T-helper 2 cell (primary cell): ENCODE measurements at places on chromosomes 2 and 18.

- no peak for DNase-seq
Observed at GRCh38 chr2:183179156-183179555, 54.9 kb downstream of the NUP35 start.

DNA sequence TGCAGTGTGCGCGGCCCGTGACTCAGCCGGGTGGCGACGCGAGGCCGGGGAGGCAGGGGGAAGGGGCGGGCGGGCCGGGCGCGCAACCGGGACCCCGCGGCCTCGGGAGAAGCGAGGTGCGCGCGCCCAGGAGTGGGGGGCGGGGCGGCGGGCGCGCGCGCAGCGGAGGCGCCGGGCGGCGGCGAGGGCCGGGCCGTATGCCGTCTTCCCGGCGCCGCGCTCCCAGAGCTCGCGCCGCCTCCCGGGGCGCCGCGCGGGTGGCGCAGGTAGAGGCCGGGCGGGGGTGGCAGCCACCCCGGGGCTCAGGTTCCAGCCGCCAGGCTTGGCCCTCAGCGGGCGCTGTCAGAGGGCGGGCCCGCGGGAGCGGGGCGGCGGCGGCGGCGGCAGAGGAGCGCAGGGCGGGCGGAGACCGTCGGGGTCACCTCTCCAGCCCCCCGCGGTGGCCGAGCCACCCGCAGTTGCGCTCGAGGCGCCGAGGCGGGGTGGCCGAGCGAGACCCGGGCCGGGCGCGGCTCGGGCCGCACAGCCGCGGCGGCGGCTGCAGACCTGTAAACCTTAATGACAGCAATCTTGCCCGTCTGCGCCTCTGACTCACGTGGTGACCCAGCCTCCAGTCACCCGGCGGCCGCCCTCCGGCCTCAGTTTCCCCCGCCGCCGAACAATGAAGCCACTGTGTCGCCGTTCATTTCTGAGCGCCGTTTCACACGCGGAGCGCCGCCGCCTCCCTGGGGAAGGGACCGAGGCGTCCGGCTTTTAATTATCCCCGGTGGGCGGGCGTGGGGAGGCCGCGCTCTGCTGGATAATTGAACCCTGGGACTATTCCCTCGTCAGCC is 25.3 kb upstream of the SMAD7 start:
- DNase-seq, result no peak

GRCh38 chr2:104787298-104788065 is 66.4 kb upstream of the POU3F3 start:
- no peak for DNase-seq

DNA sequence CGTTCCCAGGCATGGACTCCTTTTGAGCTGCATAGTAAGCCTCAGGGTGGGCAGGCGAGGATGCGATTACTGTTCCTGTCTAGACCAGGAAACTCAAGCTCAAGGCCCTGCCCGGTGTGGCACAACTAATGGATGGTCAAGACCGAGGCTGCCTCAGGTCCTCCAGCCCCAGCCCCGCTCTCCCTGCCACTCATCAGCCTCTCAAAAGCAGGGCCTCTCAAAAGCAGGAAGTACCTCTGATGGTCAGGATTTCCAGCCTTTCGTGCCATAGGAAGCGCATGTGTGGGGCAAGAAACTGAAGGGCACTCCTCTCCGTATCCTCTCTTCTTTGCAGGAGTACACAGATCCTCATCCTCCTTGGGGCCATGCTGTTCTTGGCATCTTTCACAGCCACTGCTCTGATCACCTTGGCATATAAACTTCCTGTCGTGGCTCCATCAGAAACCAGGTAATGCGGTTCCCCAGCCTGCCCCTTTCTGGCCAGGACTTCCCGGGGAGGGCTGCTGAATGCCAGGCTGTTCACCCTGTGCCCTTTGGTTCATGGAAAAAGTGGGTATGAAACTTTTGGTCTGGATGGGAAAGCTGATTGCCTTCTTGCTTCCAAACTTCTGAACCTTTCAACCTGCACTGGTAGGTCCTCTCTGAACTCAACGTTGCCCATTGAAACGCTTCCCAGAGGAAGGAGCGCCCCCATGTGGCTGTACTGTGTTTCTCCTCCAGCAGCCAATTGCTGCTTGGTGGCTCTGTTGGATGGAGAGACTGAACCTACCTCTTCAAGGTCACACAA is 82.8 kb upstream of the SEC11C start:
- no peak for DNase-seq

DNA sequence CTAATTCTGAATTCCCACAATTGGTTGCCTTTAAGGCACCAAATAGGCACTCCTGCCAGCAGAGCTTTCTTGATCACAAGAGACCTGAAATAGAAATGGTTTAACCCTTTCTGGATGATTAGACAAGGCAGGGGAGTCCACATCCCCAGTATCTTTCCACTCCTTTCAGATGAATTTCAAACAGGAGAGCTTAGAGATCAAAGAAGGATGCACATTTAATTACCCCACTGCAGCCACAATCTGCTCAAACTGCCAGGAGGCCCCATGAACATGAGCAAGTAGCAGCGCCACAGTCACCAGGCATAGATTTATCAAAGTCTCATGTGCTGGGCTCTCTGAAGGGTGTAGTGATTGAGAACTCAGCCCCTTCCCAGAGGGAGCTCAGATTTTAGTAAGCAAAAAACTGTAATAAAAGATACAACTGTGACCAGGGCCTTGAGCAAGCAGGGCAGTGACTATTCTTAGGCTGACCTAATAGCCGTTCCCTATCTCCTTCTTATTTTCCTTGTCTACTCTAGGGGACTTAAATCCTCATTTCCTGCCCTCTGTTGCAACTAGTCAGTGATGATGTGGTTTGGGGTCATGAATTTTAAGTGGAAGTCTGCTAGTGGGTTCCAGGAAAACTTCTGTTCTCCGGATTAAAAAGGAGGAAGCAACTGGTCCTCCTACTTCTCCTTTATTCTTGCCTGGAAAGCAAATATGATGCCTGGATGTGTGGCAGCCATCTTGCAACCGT is 53.7 kb downstream of the SLC4A3 start:
- no peak for DNase-seq

DNA sequence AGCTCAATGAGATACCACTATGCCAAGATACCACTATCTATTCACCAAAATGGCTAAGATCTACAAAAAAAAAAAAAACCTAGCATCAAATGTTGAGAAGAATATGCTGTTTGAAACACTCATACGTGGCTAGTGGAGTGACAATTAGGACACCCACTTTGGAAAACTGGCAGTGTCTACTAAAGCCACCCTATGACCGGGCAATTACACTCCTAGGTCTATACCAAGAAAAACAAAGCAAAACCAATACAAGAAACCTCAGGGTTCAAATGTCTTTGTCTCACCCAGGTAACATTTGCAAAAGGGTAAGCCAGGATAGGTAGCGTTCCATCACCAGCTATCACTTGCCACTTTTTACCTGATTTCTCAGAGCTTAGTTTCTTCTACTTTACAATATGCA is 123.6 kb upstream of the CAB39 start:
- DNase-seq, result no peak

DNA sequence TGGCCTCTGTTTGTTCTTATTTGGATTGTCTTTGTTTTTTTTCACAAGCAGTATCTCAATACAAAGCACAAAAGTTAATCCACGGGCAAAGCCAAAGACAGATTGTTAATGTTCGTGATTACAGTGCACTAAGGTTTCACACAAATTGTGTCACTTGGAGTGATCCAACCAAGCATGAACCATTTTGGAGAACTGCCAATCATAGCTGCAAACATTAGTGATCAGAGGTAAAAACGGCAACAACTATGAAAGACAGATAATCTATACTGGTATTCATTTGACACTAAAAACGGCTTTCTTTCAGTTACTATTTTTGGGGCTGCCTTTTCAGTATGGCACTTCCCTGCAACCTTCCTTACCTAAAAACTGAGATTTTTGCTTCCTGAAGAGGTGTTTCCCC is 213.1 kb upstream of the GULP1 start:
- no peak for DNase-seq

DNA sequence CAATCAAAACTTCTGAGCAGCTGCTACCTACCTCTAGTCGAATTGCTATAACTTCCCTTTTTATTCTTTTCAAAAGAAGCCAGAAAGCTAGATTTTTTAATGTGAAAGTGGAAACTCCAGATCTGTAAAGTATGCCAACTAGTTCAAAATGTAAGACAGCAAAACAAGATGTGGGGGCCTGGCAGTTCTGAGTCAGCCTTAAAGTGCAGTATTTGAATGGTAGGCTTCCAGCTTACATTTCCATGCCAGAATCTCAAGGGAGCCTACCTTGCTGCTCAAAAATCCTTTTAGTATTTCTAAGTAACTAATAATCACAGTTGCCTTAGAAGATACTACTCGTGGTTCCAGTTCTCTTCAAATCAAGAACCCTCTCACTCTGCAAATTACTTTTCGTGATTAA is 1288.7 kb downstream of the LRP1B start:
- no peak for DNase-seq

DNA sequence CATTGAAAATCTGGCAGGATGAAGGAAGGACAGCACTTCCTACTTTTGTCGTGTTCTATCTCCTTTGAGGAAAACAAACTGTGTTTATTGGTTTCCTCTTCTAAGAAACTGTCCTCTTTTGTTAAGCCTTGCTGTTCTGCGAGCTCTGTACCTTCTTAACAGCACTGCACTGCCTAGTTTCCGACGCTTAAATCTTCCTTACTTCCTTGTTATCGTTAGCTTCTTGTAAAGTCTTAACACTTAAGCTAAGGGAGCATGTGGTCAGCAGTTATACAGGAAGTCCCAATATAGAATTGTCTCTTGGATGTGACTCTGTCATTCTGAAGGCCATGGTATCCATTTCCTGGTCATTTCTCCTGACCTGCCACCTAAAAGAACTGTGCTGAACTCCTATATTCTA is 552.8 kb upstream of the NRP2 start:
- DNase-seq, result no peak

GRCh38 chr18:36441426-36442240 is 144.1 kb downstream of the FHOD3 start:
- no peak for DNase-seq

GRCh38 chr2:95014126-95014708 is 11.3 kb upstream of the MAL start:
- no peak for DNase-seq

GRCh38 chr18:1848716-1849115 is 722.6 kb downstream of the METTL4 start:
- no peak for DNase-seq

- no peak for DNase-seq
Observed at GRCh38 chr2:5229574-5229973, 462.6 kb upstream of the SOX11 start.

- no peak for DNase-seq
Observed at GRCh38 chr2:562391-563364, 114.5 kb downstream of the TMEM18 start.

- DNase-seq, result no peak
Observed at GRCh38 chr2:190366248-190366753, 22.9 kb downstream of the INPP1 start.

DNA sequence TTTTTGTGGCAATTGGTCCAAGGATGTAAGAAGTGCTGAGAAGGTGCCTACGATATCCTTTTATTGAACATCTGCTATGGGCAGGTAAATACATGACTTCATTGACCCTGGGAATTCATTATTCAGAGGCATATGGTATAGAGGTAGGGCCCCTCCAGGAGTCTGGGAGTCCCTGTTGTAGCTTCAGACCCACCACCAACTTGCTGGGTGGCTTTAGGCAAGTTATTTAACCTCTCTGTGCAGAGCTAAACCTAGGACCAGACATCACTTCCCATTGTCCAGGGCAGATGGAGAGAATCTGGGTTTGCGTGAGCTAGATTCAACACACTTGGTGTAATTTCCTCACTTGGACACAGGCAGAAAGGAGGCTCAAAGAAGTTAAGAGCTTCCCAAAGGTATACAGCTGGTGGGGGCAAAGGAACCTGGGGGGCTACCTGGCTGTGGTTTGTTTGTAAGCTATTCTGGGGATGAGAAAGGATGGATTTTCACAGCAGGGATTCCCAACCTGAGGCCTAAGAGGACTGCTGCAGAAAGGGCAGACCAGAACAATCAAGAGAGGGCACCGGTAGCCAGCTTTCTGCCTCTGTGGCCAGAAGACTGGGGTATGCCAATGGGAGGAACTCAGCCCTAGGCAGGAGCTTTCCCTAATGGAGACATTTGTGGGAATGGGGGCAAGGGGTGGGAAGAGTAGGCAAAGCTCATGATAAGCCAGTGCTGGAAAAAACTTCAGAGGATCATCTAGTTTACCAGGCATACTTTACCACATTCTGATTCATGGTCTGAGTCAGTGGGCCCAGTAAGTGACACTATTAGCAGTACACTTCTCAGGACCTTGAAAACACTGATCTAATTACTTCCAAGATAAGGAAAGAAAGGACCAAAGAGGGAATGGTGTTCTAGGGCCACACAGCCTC is 102.7 kb upstream of the SMAD2 start:
- no peak for DNase-seq

GRCh38 chr2:43383533-43383932 is 157.1 kb upstream of the ZFP36L2 start:
- DNase-seq, result no peak

DNA sequence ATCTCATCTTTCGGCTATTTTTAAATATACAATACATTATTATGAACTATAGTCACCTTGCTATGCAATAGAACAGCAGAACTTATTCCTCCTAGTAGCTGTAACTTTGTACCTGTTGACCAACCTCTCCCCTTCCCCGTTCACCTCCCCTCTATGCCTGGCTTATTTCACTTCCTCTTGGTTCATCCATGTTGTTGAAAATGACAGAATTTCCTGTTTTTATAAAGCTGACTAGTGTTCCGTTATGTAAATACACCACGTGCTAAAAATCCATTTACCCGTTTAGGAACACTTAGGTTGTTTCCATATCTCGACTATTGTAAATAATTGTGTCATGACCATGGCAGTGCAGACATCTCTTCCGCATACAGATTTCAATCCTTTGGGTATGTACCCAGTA is 10.3 kb downstream of the ALPI start:
- no peak for DNase-seq

GRCh38 chr2:231276987-231277386 is 78.6 kb downstream of the ARMC9 start:
- no peak for DNase-seq

DNA sequence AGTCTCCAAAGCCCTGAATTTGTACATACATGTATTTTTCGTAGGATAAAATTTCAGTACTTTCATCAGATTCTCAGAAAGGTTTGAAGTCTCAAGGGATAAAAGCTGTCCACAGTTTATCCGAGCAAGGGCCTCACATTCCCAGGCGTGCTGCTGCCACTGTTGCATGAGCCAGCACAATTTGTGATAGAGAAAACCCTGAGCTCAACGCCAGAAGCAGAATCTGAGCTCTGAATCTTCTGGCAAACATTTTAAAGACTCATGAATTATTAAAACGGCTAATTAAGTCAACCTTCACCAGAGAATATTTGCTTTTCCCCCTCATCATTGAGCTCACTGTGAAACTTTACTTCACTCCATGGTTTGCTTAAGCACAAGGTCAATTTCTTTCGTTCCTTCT is 38.5 kb upstream of the STPG4 start:
- no peak for DNase-seq

- DNase-seq, result no peak
Observed at GRCh38 chr18:34659579-34660517, 50.2 kb upstream of the DTNA start.
